Effector CD8-positive, alpha-beta T cell (primary cell): ENCODE measurements at places on chromosomes 2 and 18.

- no peak for DNase-seq
Measured at GRCh38 chr2:3184167-3184566, 193.5 kb downstream of the EIPR1 start.

GRCh38 chr2:11187731-11188130, 32.5 kb downstream of the SLC66A3 start:
- no peak for DNase-seq

- no peak for DNase-seq
Measured at GRCh38 chr2:10303181-10303693, 533 bp downstream of the HPCAL1 start.

GRCh38 chr2:118061135-118061955, 26.9 kb upstream of the INSIG2 start:
- DNase-seq: no peak

DNA sequence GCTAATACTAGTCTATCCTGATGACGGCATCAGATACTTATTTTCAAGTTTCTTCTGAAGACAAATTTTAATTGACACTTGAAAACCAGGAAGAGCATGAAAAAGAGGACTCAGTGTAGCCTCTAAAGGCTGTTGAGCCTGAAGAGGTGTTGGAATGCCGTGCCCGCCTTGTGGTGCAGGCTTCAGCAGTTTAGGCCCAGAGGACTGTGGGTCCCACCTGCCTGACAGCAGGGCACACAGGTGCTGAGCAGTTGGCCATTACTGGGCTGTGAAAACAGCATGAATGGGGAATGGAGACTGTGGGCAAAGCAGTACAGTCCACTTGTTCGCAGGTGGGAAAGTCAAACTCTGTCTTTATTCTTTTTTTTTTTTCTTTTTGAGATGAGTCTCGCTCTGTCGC, 49.8 kb upstream of the THOC1 start:
- no peak for DNase-seq

DNA sequence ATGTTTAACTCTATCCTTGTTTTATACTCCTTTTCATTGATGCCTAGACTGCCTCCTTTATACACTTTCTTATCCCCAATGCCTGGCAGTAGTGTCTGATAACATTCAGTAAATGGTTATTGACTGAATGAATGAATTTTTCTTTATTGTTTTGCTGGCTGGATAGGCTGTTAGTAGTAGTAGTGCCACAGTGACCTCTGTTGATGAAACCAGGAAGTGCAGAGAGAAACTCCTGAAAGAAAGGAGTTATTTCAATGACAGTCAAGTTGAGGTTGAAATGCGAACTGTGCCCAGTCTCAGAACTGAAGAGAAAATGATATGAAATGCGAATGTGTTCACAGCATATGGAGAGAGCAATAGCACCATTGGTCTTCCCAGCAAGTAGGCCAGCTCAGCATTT, 26.8 kb upstream of the SLC9A2 start:
- no peak for DNase-seq

- DNase-seq: no peak
Measured at GRCh38 chr2:29878898-29879297, 42.5 kb downstream of the ALK start.

GRCh38 chr2:141557329-141558095, 573.3 kb downstream of the LRP1B start:
- DNase-seq: no peak

GRCh38 chr2:233867993-233868532, at the start of gene MSL3B:
MSL3B (minus strand) TSS chr2:233868386.
- DNase-seq: peak; percentile 44

DNA sequence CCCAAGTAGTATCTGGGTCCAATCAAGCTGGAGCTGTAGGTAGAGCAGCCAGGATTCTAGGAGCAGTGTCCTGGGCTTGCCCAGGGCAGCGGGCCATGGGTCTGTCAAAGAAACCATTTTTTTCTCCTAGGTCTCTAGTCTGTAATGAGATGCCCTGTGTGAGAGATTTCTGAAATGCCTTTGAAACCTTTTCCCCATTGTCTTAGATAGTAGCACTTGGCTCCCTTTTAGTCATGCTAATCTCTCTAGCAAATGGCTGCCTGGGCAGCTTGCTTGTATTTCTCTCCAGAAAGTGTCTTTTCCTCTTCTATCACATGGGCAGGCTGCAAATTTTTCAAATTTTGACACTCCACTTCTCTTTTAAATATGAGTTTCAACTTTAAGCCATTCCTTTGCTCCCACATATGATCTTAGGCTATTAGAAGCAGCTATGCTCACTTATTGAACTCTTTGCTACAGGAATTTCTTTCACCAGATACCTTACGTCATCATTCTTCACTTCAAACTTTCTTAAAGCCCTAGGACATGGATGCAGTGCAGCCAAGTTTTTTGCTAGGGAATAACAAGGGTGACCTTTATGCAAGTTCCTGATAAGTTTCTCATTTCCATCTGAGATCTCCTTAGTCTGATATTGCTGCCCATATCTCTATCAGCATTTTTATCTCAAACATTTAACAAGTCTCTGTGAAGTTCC, 890.2 kb upstream of the VRK2 start:
- DNase-seq: no peak

GRCh38 chr2:209517436-209517835, 93.6 kb downstream of the MAP2 start:
- DNase-seq: no peak

- DNase-seq: no peak
Measured at GRCh38 chr2:62313449-62314227, 117.7 kb downstream of the B3GNT2 start.

GRCh38 chr2:146278881-146279280, 1565.9 kb upstream of the ACVR2A start:
- DNase-seq: no peak

- DNase-seq: no peak
Measured at GRCh38 chr2:165794536-165794928, 485 bp upstream of the GALNT3 start.

- no peak for DNase-seq
Measured at GRCh38 chr2:36389091-36389564, 33.5 kb downstream of the CRIM1 start.

DNA sequence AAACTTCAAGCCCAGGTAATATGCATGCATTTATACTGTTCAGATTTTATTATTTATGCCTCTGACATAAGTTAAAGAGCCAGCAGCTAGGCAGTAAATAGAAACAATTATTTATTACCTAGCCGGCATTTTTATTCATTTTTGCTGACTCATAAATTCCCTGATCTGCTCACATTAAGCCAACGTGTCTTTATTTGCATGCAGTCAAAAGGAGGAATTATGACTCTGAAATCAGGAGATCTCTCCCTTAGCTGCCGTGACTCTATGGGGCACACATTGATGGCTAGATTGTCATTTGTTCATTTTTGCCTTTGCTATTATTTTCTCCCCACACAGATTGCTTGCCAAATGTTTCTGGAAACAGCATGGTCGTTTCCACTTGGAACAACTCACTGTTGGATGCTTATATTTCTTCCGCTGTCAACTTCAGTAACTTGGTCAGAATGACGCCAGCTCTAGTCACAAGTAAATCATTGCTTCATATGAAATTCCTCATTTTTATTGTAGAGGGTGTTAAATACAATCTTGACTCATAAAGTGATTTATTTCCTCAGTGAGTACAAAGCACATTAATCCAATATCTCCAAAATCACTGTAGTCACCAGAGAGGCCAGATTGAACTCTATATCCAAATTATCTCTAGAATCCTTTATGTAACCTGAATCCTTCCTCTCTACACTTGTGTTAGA, 15.9 kb upstream of the ZBTB14 start:
- DNase-seq: no peak

DNA sequence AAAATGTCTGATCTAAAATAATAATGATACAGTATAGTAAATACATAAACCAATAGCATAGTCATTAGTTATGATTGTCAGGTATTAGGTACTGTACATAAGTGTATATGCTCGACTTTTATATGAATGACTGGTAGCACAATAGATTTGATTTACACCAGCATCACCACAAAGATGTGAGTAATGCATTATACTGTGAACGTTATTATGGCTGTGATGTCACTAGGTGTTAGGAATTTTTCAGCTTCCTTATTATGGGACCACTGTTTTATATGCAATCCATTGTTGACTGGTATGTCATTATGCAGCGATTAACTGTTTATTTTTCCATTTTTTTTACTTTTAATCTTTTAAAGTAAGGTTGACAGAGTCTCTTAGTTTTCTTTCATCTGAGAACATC, 23.7 kb downstream of the ATP9B start:
- no peak for DNase-seq

DNA sequence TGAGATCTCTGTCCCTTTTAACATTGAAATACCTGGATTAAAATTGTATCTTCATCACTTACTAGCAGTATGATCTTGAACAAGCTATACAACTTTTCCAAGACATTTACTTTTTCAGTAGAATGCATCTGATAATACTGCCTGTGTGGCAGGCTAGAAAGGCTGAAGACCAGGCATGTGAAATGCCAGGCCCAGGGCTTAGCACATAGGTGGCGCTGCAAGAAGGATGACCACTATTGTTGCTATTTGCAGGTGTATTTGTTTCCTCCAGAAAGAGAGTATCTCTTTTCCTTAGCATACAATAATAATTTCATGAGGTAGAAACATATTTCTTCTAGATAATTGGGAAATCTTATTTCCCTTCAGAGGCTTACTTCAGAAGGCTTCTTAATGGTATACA, 331.3 kb downstream of the THSD7B start:
- no peak for DNase-seq

- no peak for DNase-seq
Measured at GRCh38 chr2:128441341-128442052, 122.8 kb upstream of the HS6ST1 start.

DNA sequence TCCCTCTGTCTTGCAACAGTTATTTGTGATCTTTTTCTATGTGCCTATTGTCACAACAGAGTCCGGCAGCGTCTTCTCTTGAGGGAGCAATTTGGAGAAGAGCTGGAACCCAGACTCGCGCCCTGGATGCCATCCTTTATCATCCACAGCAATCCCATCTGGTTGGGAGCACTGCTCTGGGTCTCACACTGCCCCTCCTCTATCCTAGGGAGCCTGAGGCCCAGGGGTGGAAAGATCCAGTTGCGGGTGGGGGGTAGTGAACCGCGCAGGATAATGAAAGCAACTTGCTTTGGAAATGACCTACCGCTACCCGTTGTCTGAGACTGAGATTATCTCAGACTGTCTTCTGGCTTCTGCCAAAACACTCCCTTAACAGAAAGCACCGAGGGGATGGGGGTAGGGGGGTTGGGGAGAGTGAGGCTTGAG, 713 bp downstream of the WBP1 start:
- DNase-seq: no peak

- DNase-seq: no peak
Measured at GRCh38 chr2:20447437-20448245, 767 bp downstream of the RHOB start.

DNA sequence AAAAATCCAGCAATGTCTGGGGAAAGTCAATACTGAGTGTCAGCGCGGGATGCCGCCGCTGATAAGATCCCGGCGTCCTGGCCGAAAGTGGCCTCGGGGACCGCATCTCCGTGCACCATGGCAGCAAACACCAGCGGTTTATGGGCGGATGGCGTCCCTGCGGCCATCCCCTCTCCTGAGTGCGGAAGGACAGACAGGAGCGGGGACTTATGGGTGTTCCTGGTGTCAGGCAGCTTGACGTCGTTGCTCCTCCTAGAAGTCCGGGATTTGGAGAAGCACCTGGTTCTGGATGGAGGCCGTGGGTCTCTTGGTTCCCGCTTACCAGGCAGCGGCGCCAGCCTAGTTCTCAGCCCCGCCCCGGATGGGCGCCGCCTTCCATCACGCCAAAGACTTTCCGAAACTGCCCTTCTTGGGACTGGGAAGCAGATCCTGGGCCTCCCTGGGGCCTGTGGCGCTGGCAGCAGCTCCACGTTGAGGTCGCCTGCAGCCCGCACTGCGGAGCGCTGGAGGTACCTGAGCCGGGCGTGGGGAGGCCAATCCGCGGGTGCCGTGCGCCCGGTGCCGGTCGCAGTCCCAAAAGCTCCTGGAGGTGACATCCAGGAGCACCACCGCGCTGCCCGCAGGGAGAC, 119.1 kb downstream of the CCDC74A start:
- DNase-seq: no peak

GRCh38 chr2:128636802-128637147, 318.1 kb upstream of the HS6ST1 start:
- DNase-seq: no peak

DNA sequence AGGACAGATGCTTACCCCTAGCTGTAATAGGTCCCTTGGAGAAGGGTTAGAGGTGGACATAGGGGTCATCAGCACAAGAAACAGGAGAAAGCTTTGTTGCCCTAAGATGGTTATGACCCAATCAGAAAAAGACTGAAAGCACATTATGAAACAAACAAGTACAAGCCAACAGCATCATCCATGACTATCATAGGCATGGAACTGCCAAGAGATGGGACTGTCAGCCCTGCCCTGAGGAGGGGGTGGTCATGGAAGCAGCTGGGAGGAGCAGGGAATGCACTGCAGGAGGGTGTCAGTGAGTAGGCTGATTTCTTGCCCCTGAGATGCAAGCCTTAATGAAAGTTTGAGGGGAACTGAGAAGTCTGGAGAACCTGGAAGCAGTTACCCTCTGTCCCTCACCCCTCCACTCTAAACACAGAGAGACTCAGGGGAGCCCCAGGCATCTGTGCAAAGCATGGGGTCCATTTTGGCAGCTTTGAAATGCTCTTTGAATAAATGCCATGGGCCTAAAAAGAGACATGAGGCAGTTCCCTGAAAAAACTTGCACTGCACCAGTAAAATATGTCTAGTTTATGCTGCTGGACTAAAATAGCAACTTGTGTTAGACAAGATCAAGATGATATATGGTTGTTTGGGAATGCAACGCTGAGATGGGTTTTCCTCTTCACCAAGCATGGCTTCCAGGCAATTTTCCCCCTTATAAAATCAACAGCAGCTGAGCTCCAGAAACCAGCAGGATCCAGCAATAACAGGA, 122.7 kb upstream of the ZFP36L2 start:
- no peak for DNase-seq

DNA sequence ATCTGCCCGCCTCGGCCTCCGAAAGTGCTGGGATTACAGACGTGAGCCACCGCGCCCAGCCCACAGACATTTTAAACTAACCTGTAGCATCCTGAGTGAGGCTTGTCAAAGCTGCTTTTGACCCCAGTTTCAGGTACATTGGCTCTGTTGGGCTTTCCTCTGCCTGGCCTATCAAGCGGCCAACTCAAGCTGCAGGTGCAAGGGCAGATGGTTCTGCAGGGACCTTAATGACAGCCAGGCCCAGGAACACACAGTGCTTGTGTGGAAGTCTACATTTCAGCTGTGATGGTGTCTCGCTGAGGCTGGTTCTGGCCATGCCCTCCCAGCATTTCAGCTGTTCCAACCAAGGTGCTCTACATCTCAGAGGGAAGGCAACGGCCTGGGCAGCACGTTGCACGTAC, 18.4 kb downstream of the INPP4A start:
- no peak for DNase-seq

DNA sequence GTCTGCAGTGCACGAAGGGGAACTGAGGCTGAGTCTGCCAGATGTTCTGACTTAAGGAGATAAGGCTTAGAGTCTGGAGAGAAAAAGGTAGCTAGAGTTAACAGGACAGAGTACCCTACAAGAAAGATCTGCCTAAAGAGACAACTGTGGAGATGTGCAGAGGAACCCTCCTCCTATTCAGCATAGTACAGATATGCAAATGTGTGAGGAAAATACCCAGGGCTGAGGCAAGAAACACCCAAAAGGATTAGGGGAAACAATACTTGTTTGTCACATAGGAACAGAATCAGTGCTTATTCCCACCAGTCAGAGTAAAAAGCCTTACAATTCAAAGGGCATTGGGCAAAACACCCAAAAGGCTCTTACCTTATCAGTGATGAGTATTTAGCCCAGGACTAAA, 67.8 kb downstream of the SS18 start:
- DNase-seq: no peak
